ENCODE measurements at places on chromosomes 13 and 19. TPM values are rescaled to one million over a fixed set of nuclear protein-coding genes. Genes with fewer than 3 reads are reported as not detected.
A peak's percentile ranks its signal among the peaks of the same experiment; 100 is the strongest.

GRCh38 chr13:41645331-41645730 lies 188.0 kb downstream of the RGCC start:
- H3K27me3 ChIP-seq: no peaks in the 10 kb centered on the region
- DNase-seq: peak; percentile 75
- peaks cover 14% of the 10 kb centered on the region for H3K4me1 ChIP-seq
- H3K4me3 ChIP-seq: no peak overlapping the region
- peak overlapping the region; percentile 25 for H3K27ac ChIP-seq
- no peaks in the 10 kb centered on the region for H3K36me3 ChIP-seq

GRCh38 chr13:84470528-84470927 lies 588.3 kb upstream of the SLITRK1 start:
- no peak for DNase-seq
- H3K27me3 ChIP-seq: no peaks in the 10 kb centered on the region
- H3K4me1 ChIP-seq: no peaks in the 10 kb centered on the region
- no peak overlapping the region for H3K4me3 ChIP-seq

DNA sequence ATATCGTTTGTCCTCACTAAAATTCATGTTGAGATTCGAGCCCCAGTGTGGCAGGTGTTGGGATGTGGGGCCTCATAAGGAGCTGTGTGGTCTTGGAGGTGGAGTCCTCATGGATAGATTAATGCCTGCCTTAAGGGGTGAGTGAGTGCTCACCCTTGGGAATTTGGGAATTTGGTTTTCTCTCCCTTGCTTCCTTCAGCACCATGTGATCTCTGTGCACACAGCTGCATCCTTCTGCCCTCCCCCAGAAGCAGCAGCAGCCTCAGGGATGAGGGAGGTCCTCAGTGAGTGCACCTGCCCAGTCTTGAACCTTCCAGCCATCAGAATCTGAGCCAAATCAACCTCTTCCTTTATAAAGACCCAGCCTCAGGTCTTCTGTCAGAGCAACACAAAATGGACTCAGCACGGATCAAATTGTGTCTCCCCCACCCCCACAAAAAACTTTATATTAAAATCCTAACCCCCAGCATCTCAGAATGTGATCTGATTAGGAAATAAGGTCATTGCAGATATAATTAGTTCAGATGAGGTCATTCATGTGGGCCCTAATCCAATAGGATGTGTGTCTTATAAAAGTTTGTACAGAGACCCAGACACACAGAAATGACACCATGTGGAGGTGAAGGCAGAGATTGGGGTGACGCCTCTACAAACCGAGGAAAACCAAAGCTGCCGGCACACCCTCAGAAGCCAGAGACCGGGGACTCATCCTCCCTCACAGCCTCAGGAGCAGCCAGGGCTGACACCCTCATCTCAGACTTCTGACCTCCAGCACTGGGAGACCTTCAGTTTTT lies 12.9 kb downstream of the CYTH2 start:
- no peak overlapping the region for H3K27ac ChIP-seq
- H3K4me3 ChIP-seq: no peak overlapping the region
- peaks cover 21% of the 10 kb centered on the region for H3K4me1 ChIP-seq
- no peaks in the 10 kb centered on the region for H3K27me3 ChIP-seq
- no peak for DNase-seq

Gene KL
- total RNA-seq: 1.3 TPM

Measured in gastrocnemius medialis (tissue), 4 donors.